ENCODE measurements at places on chromosomes 7 and 10.

DNA sequence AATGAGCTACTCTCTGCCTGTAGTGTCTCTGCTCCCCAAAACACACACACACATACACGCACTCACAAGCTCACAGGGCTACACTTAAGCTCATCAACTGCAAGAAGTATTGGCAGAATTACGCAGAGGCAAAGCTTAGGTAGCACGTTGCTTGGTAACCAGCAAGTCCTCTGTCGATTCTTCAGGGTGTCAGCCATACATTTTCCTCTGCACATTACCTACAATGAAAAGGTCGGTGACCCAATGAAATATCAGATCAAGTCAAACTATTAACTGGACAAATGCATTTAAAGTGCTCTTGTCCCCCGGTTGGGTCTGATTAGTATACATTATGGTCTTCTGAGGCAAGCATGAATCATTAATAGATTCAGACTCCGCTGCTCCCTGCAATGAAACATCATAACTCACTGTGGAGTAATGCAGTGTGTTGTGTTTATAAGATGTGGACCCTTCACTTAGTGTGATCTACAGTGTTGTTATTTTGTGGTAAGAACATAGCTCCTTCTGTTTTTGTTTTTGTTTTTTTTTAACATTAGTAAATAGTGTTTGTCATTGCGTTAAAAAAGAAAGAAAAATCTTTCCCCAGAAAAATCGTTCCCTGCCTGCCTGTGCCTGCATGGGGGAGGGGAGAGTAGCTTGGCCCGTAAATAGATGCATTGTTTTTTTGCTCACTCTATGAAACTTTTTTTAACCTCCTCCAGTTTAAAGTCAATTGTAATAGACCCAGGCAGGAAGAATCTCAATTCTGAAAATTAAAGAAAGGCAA, 325.5 kb downstream of the SFMBT2 start:
- DNase-seq = no peak

- DNase-seq = peak; percentile 55
These were observed 166.8 kb downstream of the IQUB start for GRCh38 chr7:123367484-123368122.

- no peak for DNase-seq
These were observed 170.3 kb downstream of the TCERG1L start for GRCh38 chr10:131141207-131141606.

DNA sequence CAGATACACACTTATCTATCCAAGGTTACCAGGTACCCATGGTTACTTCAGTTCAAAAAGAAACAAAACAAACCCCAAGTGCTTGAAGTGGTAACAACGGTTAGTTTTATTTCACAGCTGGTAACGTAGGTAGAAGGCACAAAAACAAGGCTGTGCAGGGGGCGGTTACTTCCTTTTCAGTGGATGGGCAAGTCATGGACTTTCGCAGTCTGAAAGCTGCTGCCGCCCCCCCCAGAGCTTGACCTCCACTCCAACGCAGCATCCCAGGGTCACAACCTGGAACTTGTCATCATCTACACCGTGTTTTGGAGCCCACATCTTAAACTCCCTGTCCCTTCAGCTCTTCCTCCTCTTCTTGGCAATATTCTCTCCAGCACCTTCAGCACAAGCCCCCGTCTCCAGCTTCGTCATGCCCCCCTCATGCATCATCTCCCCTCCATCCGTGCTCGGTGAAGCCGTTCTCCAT, 181.2 kb upstream of the ITGB1 start:
- no peak for DNase-seq

DNA sequence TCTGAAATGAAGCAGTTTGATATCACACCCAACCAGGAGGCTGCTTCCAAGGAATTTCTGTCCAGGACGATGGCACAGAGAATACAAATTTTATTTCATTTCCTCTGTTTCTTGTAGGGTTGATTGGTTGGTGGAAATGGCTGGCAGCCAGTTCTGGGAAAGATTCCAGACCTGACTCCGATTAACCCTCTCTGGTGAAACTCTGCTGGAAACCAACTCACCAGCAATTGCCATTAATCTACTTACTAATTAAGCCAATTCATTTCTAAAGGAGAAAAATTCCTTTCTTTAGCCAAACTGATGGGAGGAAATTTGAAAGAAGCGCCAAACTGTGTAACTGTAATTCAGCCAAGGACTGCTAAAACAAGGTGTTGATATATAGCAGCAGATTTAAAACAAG, 10.7 kb downstream of the PTF1A start:
- no peak for DNase-seq

- peak; percentile 46 for DNase-seq
These were observed 99.4 kb downstream of the CCDC3 start for GRCh38 chr10:12902135-12902572.

GRCh38 chr7:81944058-81944457, 174.2 kb upstream of the HGF start:
- no peak for DNase-seq

DNA sequence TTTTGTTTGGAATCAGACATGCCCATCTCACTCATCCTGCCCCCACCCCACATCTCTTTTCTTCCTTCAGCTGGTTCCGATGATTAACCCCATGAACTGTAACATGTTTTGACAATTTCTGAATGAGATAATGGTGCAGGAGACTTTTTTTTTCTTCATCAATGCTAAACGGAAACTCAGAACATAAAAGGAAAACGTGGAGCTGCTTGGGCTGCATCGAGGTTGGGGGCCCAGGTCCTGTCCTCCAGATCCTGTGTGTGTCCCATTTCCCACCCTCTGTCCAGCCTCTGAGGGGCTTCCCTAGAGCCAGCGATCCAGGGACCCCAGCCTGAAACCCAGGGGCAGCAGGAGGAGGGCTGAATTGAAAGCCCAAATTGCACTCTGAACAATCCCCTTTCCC, 263.8 kb upstream of the GRB10 start:
- peak; percentile 20 for DNase-seq

- DNase-seq = no peak
These were observed 37.5 kb downstream of the ZNF467 start for GRCh38 chr7:149735779-149736477.

- no peak for DNase-seq
These were observed 5.4 kb downstream of the TNRC18 start for GRCh38 chr7:5418285-5418582.

- peak; percentile 28 for DNase-seq
These were observed 1.9 kb upstream of the ARHGAP22 start for GRCh38 chr10:48606530-48607355.

DNA sequence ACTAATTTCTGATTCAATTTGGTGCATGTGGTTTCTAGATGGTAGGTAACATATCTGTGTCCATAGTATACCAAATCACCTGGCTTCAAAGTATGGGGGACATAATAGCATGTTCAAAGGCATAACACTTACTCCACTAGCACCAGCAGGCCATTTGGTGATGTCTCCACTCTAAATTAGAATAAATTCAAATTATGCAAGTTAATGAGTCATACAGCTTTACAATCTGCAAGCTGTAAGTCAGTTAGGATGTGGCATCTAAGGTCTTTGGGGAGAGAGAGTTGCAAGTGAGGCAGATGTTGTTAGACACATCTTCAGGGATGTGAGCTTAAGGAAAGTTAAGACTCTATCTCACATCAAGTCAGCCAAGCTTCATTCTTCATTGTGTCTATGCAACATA, 506.4 kb upstream of the GRM3 start:
- DNase-seq = no peak

DNA sequence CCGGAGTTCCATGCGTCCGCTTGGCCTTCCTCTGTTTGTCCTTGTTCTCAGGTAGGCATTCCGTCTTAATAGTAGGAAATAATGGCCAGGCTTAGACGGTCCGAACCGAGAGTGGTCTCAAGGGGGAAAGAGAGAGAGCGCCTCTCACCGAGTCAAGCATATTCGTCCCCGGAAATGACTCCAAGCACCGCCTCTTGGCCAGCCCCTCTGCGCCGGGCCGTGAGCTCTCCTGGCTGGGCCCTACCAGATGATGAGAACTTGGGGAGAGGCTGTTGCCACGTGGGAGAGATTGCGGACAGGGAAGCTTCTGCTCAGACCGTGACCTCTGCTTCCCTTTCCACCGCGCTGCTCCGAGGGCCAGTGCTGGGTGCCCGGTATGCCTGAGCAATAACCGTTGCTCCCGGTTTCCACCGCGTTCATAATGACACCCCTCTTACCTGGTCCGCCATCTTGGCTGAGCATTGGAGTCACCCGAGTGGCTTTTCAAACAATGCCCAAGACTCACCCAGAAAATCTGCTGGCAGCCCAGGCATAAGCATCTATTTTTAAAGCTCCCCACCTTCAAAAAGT, 251.1 kb upstream of the SHH start:
- DNase-seq = no peak

DNA sequence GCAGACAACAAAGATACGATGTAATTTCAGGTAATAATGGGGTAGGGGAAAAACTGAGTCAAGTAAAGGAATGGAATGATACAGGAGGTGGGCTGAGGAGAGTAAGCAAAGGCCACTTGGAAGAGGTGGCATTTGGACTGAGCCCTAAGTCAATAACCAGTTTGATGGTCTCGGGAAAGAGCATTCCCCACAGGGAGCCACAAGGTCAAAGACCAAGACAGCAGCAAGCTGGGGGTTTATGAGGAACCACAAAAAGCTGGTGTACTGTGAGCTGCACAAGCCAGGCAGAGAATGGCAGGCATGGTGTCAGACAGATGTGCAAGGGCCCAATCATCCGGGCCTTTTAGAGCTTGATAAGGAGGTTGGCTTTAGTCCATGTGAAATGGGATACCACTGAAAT, 98.7 kb downstream of the NOC3L start:
- DNase-seq = no peak

GRCh38 chr10:52517012-52517411, 202.9 kb downstream of the DKK1 start:
- no peak for DNase-seq

- no peak for DNase-seq
These were observed 25.1 kb upstream of the ABLIM1 start for GRCh38 chr10:114683162-114683561.

DNA sequence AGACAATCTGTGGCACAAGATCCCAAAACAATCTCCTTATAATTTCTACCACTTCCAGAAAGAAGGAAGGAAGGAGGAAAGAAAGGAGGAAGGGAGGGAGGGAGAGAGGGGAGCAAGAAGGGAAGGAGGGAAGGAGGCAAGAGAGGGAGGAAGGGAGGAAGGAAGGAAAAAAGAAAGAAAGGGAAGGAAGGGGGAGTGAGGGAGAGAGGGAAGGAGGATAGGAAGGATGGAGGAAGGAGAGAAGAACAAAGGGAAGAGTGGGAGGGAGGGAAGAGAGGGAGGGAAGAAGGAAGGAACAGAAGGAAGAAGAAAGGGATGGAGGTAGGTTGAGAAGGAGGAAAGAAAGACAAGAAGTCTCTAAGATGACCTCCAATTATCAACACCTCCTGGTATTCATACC, 185.5 kb upstream of the NFE2L3 start:
- DNase-seq = no peak

GRCh38 chr10:58266003-58266825, 1.5 kb downstream of the IPMK start:
- peak; percentile 37 for DNase-seq

- DNase-seq = no peak
These were observed 3.9 kb upstream of the EPC1 start for GRCh38 chr10:32350811-32351350.

DNA sequence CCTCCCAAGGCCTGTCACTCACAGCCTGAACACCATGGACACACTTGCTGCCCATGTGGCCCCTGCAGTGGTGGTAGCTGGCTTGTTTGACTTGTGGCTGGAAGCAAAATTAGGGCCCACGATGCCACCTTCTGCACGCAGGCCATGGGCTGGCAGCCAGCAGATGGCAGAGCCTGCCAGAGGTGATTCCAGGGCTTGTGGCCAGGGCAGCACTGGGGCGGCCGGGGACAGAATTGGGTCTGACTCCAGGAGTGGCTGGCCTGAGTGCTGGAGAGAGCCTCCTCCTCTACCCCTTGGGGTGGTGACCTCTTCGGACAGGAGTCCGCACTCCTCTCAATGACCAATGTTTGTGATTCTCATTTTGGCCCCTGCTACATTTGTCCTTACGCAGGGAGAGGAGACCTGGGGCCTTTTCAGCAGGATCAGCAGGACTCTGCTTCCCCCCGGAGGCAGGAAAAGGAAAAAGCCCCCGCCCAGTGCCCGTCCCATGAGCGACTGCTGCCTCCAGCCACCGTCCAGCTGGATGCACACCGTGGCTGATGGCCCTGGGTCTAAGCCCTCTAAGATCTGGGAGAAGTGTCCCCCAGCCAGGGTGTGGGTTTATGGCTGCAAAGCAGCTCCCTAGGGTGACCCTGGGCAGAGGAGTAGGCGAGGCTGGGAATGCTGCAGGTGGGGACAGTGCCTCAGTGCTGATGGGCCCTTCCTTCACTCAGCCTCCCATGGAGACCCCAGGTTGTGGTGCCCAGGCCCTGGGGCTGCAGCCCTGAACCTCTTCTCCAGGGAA, 26.5 kb downstream of the DNAJB12 start:
- peak; percentile 45 for DNase-seq

GRCh38 chr7:67842571-67842970, 845.9 kb downstream of the TYW1 start:
- DNase-seq = no peak

GRCh38 chr10:96646751-96647166, 59.9 kb upstream of the TM9SF3 start:
- no peak for DNase-seq

DNA sequence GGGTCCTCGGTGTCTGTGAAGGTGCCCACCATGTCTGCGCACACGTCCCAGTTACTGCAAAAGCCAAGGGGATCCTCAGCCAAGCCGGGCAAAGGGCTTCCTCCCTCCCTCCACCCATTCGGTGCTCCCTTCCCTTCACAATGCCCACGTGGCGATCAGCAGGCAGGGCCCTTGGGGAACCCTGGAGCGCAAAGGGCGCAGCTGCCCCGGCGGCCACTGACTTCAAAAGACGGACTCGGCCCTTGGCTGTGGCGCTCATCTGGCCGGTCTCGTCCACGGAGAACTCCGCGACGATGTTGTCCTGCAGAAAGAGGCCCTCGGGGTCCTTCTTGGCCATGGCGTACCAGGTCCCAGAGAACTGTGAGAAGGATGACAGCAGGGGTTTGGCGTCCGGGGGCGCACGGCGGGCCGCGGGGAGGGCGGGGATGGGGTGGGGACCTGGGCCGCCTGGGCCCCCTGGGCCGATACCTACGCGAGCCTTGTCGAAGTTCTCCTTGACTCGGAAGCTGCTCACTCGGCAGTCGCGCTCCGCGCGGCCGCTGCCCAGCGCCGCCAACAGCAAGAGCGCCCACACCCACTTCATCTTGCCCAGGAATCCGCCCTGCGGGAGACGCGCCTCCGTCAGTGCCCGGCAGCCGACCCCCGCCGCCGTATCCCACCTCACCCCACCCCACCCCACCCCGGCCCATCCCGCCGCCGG, 439 bp downstream of the RBP4 start:
- DNase-seq = no peak

DNA sequence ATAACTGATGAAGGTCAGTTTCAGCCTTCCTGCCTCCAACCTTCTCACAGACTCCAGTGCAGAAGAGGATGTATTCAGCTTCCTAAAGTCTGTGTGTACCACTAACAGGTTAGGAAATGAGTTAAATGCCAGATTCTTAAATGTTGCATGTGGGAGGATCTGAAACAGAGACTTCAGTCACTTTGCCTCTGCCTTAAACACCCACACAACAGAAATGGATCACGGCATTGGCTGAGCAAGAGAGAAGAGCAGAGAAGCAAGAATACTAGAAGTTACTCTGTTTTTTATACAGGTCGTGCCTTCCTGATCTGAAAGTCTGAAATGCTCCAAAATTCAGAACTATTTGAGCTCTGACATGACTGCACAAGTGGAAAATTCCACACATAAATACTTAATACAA, 98.9 kb upstream of the ARHGAP21 start:
- DNase-seq = no peak

GRCh38 chr10:30897547-30897946, 134.1 kb downstream of the ZNF438 start:
- DNase-seq = no peak

- peak; percentile 93 for DNase-seq
These were observed 51.3 kb upstream of the FRMD4A start for GRCh38 chr10:14382022-14382421.

Measured in kidney glomerular epithelial cell (primary cell).